Left cardiac atrium (tissue), 4 donors: ENCODE measurements at places on chromosomes 11 and 22.

GRCh38 chr11:70242885-70243284 is 27.6 kb upstream of the PPFIA1 start:
- no peak for DNase-seq

GRCh38 chr11:126483621-126484195 is 128.2 kb downstream of the ST3GAL4 start:
- no peak for DNase-seq

- no peak for DNase-seq
Measured at GRCh38 chr11:78380615-78381051, 37.0 kb downstream of the GAB2 start.

- DNase-seq: no peak
Measured at GRCh38 chr22:44482776-44483175, 15.3 kb downstream of the RTL6 start.

- no peak for DNase-seq
Measured at GRCh38 chr11:119446434-119446833, 23.5 kb upstream of the THY1 start.

DNA sequence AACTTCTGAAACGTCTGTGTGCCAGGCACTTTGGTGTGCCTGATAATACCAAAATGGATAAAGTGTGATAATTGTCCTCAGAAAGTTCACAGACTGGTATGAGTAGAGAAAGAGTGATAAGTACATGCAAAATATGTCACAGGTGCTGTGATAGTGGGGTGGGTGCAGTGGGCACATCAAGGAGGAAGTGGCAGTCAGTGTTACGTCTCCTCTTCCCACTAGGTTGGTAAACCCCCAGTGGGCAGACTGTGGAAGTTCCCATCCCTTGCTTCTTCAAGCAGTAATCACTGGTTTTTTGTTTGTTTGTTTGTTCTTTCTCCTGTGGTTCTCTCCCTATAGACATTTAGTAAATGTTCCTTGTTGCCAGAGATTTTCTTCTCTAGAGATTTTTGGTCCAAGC is 5.4 kb downstream of the RNF121 start:
- no peak for DNase-seq

DNA sequence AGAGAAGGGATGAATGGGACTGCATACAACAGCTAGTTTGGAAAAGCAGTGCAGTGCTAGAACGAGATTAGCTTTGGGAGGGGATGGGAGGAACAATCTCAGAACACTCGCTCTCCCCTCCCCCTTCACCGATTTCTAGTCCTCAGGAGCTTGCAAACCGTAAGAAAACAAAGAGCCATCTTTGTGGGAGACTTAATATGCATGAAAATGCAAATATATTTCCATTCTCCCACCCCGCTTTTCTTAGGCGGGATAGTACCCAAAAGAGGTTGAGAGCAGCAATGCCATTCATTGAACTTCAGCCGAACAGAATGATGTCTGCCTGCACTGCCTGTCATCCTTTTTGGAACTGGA is 1.1 kb downstream of the SPINDOC start:
- DNase-seq: no peak

DNA sequence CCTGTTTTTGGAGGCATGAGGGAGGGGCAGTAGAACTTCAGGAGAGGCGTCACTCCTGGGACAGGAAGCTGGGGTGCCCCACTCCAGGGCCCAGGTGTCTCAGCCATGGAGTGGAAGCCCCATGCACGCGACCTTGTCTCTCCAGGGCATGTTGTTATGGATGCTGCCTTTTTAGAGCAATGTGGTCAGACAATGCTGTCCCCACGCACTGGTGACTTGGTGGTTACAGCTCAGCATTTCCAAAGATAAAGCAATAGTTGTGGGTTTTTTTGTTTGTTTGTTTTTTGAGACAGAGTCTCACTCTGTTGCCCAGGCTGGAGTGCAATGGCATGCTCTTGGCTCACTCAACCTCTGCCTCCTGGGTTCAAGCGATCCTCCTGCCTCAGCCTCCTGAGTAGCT is 22.3 kb downstream of the EIF4G2 start:
- DNase-seq: no peak

DNA sequence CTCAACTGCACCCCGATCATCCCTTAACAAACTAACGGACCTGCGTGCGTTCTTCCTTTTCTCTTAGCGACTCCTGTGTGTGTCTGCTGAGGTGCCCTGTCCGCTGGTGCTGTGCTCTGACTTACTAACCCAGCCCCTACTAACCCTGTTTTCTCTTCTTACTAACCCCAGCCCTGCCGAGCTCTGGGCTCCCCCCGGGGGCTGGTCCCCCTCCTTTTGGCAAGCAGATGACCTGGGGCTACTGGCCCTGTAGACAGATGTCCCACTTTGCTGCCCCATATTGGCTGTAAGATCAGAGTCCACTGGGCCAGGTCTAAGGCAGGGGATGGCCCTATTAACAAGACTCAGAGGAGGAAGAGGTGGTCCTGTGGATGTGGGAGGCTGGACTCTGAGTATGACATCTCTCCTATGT is 14.7 kb downstream of the MIAT start:
- DNase-seq: peak; percentile 35

- no peak for DNase-seq
Measured at GRCh38 chr11:132605825-132606570, 926.3 kb downstream of the OPCML start.
